ENCODE measurements at places on chromosomes 5 and 9.

DNA sequence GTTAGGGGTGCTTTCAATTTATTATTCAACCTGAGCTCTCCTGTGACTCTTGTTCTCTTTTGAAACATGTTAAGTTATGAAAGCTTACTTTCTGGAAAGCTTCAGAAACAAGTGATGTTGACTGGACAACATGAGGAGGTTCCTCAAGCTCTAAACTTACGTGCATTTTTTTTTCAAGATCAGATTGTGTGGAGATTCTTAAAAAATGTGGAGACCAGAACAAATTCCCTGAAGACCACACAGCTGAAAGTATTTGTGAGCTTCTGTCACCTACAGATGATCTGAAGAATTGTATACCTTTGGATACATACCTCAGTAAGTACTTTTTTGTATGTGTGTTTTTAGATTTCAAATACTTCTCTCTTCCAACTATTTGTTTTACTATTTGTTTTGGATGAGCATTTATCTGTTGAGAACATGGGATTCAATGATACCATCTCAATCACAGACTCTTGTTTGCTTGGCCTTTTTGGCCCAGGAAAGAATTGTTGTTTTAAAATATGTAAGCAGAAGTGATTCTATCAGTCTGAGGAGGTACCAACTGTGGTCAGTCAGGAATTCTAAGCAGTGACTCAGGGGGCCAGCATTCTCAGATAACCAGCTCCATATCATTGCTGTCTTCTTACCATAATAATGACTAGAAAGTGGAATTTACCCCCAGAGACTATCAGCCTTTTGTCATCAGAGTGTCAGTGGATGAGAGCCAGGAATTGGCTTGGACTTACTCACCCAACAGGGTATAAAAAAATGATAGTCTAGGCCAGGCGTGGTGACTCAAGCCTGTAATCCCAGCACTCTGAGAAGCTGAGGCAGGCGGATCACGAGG, 34.4 kb upstream of the GLIPR2 start:
- DNase-seq: peak; percentile 96

GRCh38 chr5:37839407-37840052, at the start of gene GDNF:
Gene GDNF (minus strand): TSS chr5:37840041. CDS start chr5:37834796, 5,245 bp downstream.
- DNase-seq: peak; percentile 68

GRCh38 chr5:123937230-123937629, 425.3 kb downstream of the CSNK1G3 start:
- peak; percentile 88 for DNase-seq

DNA sequence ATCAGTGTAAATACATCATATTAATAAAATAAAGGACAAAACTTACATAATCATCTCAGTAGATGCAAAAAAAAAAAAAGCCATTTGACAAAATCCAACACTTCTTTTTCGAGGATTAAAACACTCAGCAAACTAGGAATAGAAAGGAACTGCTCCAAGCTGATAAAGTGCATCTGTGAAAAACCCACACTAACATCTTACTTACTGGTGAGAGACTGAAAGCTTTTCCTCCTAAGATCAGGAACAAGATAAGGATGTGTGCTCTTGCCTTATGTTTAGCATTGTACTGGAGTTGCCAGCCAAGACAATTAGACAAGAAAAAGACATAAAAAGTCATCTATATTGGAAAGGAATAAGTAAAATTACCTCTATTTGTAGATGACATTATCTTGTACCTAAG, 120.2 kb upstream of the SAP30L start:
- DNase-seq: no peak

GRCh38 chr9:95058795-95059386, 258.6 kb downstream of the FANCC start:
- no peak for DNase-seq

DNA sequence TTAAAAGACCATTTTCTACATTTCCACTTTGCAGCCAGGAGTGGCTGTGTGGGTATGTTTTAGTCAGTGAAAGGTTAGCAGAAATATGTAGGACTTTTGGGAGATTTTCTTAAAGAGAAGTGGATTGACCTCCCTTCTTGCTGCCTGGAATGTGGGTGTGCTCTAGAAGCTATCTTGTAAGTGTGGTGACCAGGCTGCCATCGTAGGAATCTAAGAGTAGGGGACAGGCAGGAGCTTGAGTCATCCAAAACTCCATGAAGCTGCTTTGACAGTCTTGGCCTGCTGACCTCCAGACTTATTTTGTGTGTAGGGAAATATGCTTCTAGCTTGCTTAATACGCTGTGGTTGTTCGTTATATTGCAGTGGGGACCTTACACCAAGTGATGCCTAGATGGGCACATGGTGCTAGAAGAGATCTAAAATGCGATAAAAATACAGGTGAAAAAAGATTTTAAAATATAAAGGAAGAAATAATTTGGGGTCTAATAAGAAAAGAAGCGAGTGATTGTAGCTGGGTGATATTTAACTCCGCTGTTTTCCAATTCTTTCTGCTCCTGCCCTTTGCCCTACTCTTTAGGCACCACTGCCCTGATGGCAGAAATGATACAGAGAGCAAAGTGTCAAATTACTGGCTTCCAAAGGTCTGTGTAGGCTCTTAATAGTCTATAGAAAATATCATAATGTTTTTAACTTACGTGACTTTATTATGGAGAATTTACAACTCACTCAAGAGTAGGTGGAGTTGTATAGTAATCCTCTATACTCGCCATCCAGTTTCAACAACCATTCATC, 298.2 kb upstream of the ZNF608 start:
- peak; percentile 17 for DNase-seq

- DNase-seq: no peak
Measured at GRCh38 chr5:51996356-51996861, 613.2 kb downstream of the ISL1 start.

- peak; percentile 47 for DNase-seq
Measured at GRCh38 chr5:126395198-126395597, 28.0 kb upstream of the GRAMD2B start.

DNA sequence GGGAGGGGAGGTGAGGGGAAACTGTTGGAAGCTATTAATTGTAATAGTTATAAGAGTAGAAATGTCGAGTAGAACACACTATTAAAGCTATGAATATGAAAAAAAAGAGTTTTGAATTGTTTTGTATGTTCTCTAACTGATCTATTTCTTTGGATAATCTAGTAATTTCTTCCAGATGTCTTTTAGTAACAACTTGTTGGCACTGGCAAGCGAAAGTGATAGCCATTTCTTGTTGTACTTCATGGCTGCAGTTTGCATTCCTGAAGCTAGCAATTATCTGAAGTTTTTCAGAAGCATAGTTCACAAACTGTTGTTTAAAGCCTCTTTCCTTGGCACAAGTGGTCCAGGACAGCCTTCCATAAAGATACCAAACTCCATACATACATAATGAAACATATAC, 49.4 kb upstream of the SPATA31C2 start:
- DNase-seq: peak; percentile 26

GRCh38 chr5:87650284-87650683, 237.6 kb upstream of the CCNH start:
- DNase-seq: peak; percentile 0

GRCh38 chr5:143554918-143555477, 151.5 kb upstream of the NR3C1 start:
- DNase-seq: peak; percentile 66
